Activated CD8-positive, alpha-beta T cell treated with anti-CD3 and anti-CD28 coated beads for 36 hours (primary cell): ENCODE measurements at places on chromosomes 7 and 10.

- no peak for DNase-seq
These were observed 64.2 kb downstream of the PHYHIPL start for GRCh38 chr10:59240582-59241183.

DNA sequence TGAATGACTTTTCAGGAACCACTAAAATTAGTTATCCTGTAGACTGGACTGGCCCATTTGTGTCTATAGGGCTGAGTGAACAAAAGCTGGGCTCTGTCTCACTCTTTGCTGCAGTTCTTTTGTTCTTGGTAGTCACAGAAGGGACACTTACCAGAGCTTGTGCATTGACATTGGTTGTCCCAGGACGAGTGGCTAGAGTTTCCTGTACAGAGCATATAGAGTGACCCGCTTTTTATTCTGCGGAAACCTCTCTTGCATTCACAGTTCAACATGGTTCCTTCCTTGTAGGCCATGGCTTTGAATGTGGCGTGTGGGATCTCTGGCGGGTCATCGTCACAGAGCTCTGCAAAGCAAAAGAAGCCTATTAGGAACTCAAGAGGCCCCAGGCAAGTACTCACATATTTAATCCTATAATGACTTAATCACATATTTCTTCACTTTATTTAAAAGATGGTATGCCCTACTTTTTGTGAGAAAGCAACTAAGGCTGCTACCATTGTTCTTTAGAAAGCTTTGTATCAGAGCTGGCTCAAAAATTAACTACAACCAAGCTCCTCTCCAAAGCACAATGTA lies 36.4 kb downstream of the IL2RA start:
- no peak for DNase-seq

DNA sequence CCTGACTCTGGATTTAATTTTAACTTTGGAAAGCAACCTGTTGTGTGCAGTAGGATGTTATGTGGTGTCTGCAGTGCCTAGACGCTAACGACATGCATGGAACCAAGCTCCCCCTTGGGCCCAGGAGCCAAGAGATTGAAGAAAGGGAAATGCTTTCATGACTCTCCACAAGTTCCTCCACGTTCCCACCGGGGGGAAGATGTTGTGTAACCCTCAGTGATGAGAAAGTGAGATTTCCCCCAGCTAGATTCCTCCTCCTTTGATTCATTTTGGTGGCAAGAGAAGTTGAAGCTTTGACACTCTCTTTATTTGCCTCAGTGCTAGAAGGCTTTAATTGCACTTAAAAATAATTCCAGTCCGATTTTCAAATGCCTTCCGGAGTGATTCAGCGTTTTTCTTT lies 157.9 kb upstream of the INSYN2A start:
- no peak for DNase-seq

- DNase-seq: no peak
These were observed 125.3 kb upstream of the STARD3NL start for GRCh38 chr7:38052786-38053185.
